ENCODE measurements at places on chromosomes 4 and X.

GRCh38 chr4:26955241-26955640 is 94.6 kb downstream of the STIM2 start:
- DNase-seq, result no peak

DNA sequence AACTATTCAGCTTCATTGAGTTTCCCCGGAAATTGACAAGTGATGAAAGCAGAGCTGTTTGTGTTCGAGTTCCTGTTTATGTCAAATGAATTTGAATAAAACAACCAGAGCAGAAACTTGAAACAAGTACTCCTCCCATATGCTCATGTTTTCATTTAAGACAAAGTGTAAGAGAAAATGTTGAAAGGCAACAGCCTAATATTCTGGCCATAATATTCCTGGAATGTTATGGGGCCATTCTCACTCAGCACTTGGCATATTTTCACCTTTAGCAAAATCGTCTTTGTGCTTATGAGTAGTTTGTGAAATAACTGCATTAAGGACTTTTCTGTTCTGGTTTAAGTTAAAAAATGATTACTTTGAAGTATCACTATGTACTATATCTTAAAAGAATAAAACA is 276.0 kb upstream of the FAT1 start:
- no peak for DNase-seq

DNA sequence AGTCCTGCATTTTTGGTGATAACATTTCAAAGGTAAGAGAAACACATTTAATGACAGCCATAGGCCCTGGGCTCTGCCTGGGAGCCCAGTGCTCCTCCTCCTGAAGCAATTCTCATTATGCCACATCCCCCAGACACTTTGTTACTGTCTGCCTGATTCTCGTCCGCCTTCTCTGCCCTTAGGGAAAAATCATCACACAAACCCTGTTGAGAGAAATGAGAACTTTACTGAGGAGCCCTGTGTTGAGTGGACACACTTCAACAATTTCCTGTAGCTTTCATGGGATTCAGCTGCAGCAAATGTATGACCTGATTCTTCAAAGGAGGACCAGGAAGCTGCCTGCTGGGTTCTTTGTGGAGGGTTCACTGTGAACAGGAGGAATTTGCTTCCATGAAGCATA is 566.5 kb upstream of the FRG1 start:
- DNase-seq, result no peak

DNA sequence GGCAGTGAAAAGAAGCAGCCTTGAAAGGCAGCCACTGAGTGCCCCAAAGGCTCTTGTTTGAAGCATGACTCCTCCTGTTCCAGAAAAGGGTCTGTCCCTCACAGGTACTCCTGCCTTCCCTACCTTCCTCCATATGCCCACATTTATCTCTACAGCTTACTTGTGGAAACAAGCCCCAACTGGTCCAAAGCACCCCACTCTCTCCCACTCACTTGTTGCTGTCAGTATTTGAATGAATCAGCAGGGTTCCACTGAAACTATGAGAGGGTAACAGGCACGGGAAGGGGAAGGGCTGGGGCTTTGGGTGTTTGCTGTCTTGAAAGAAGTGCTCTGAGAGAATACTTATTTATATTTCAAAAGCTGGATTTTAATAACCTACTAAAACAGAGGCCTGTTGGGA is 34.9 kb downstream of the GPR143 start:
- peak; percentile 44 for DNase-seq

GRCh38 chrX:3462166-3462508 is 115.7 kb upstream of the MXRA5 start:
- no peak for DNase-seq

GRCh38 chr4:38980903-38981676 is 51.1 kb downstream of the TMEM156 start:
- DNase-seq, result peak; percentile 80

- no peak for DNase-seq
These were observed 120.2 kb downstream of the SHOX start for GRCh38 chrX:750812-751211.

DNA sequence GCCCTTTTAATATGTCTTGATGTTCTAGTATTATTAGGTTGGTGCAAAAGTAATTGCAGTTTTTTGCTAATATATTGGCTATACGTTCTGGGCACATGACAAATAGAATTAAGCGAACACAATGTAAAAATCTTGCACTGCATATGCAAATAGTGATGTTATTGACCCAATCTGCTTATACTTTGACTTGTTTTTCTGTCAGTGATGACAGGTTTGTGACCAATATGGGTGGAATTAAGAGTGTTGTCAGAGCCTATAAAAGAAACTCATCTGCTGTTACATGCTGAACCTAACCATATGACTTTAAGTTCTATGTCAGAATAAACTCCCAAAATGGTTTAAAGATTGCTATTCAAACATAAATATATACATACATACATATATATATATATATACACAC is 30.7 kb upstream of the HPGD start:
- no peak for DNase-seq

DNA sequence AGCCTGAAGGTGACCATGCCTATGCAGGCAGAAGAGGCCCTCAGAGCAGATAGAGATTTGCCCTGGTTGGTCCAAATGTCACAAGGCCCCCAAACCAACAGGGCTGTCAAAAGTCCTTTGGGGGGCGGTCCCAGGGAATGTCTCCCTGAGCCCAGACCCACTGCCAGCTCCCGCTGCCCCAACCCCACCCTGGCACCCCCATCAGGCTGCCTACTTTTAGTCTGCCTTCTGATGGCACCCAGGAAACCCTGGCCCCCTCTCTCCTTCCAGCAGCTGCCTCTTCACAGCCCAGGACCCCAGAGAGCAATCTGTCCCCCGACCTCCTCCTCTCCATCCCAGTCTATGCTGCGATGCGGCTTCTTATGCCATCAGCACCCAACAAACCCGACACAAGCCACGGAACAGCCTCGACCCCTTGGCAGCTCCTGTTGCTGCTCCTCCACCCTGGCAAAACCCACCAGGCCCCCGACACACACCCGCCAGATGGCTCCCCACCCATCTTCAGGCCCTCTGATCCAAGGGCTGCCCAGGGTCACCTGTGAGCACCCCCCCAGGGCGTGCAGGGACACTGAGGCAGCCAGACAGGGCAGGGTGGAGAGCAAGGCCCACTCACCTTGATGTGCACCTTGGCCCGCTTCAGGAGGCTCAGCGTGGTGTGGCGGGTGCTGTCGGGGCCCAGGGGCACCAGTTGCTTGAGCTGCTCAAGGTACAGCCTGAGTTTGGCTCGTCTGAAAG is 9.9 kb downstream of the MXD4 start:
- DNase-seq, result no peak

- DNase-seq, result no peak
These were observed 66.4 kb downstream of the STAP1 start for GRCh38 chr4:67624939-67625338.

DNA sequence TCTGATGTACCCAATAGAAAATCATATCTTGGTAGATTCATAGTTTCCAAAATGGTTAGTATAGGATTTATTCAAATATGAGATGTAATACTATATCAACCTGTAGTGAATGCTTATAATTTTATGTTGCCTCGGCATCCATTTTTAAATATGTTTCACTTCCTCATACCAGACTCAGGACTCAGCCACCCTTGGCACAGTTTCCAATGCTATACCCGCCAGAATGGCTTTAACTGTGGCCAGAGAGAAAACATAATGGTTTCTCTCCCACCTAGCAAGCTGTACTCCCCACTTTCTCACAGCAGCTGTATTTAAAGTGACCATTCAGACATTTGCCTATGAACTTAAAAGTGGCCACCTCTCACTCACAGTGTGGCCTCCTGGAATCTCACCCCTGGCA is 466.6 kb upstream of the PABPC4L start:
- DNase-seq, result no peak

GRCh38 chr4:60656171-60656570 is 544.0 kb upstream of the ADGRL3 start:
- no peak for DNase-seq

DNA sequence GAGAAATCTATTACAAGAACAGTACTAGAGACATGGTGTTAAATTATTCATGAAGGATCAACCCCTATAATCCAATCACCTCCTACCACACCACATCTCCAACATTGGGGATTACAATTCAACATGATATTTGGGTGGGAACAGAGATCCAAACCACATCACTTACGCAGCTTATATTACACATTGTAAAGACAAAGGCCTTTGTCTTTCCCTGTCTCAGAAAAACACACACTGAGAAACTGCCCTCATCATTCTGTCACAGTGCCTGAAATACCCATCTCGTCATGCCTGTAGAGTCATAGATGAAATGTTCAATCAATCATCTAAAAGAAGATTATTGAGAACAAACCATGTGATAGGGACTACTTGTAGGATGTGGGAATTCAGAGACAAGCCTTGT is 558.8 kb upstream of the GRIA3 start:
- no peak for DNase-seq

GRCh38 chr4:172188248-172188988 is 375.2 kb downstream of the GALNTL6 start:
- DNase-seq, result no peak

DNA sequence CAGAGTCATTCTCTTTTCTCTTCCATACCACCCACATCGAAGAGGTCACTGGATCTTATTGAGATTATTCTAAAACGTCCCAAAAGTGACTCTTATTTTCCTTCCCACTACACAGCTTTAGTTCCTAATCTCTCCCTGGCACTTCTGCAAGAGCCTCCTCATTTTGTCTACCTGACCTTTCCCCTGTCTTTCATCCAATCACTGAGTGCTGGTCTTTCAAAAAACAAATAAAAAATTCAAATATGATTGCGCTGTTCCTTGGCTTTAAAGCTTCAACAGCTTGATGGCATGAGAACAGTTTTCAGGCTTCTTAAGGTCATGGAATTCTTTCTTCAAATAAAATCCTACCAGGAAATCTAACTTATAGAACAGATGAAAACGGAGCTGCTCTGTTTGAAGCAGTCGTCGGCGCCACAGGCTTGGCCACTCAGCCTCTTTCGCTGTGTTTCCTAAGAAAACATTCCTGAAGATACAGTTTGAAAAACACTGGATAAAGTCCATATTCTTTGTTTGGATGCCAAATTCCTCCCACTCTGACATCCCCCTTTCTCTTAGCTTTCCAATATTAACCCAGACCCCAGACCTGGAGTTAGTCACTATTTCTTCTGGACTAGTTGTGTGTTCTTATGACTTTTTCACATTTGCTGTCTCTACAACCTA is 12.5 kb downstream of the SYTL5 start:
- no peak for DNase-seq

GRCh38 chr4:129218360-129218759 is 122.4 kb downstream of the C4orf33 start:
- no peak for DNase-seq

- no peak for DNase-seq
These were observed 49.1 kb downstream of the MID1 start for GRCh38 chrX:10571260-10571659.

DNA sequence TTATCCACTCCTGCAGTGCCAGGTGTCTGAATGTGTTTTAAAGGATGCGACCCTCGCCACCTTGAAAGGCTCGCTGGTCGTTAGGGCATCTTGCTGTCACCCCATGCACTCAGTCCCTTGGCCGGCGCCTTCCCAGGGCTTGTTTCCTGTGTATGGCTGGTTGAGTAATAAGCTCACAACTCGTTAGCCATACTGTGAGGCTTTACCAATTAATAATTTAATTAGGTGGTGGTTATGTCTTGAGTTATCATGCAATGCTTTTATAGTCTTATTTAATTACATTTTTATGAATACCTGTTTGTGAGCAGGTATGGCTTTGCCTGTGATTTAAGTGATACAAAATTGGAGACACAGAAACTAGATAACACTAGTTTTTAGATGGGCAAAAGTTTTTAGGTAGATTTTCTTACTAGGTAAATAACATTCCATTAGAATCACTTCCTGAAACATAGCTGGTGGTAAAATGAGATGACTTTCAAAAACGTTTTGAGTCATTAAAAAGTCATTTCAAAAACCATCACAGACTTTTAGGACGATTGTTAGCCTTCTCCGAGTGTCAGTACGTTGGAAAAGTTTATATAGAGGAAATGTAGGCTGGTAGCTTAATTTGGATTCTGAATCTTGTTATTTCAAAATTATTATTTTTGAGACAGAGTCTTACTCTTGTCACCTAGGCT is 18.2 kb downstream of the PTTG2 start:
- DNase-seq, result peak; percentile 46

GRCh38 chrX:1506916-1507315 is 30.1 kb downstream of the P2RY8 start:
- DNase-seq, result no peak

GRCh38 chr4:87121341-87122065 is 98.9 kb downstream of the KLHL8 start:
- no peak for DNase-seq

DNA sequence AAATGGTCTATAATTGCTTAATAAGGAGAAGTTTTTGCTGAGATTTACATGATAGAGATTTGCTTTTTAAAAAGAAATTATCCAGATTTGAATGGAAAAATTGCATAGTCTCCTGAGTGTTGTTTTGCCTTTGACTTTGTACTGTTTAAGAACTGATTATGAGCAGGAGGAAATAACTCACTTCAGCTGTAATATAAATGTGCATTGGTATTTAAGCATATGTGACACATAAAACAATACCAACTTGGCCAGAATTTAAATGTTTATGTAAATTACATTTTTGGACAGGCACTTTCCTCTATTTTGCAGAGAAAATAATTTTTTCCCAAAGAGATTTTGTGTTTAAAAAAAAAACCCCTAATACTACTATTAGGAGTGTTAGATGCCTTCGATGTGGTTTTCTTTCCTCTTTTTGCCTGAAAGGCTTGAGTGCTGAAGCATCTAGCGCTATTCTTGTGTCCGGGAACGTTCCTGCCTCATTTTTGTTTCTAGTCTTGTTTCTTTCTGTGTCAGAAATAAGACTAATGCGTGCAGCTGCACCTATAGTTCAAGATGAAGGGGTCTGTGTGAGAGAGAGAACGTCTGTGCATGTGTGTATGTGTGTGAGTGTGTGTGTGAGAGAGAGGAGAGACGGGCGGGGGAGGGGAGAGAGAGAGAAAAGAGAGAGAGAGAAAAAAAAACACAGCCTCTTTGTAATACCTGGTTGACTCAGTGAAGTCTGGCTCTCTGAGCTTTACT is 60.8 kb downstream of the TBL1X start:
- DNase-seq, result no peak

DNA sequence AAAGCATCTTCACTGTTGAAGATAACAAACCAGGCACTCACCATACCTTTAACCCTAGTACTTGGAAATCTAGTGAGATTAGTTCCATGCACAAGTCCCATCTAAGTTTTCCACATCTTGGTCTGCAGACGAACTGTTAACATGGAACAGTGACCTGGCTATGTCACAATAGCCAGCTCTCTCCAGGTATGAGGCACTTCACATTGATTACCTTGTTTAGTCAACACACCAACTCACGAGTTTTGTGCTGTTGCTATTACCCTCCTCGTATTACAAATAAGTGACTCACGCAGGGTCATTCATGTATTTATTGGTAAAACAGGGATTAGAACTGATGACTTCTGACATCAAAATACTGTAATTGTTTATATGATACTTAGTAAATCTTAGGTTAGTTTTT is 36.4 kb upstream of the FRAS1 start:
- no peak for DNase-seq

- no peak for DNase-seq
These were observed 100.8 kb upstream of the PLS3 start for GRCh38 chrX:115459883-115460880.

DNA sequence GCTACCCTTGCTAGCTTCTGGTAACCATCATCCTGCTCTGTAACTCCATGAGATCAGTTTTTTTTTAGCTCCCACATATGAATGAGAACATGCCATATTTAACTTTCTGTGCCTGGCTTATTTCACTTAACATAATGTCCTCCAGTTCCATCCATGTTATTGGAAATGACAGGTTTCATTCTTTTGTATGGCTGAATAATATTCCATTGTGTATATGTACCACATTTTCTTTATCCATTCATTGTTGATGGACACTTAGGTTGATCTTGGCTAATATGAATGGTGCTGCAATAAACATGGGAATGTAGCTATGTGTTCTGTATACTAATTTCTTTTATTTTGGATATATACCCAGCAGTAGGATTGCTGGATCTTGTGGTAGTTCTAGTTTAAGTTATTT is 204.7 kb downstream of the BMPR1B start:
- no peak for DNase-seq
